ENCODE measurements at places on chromosomes 4 and X.

DNA sequence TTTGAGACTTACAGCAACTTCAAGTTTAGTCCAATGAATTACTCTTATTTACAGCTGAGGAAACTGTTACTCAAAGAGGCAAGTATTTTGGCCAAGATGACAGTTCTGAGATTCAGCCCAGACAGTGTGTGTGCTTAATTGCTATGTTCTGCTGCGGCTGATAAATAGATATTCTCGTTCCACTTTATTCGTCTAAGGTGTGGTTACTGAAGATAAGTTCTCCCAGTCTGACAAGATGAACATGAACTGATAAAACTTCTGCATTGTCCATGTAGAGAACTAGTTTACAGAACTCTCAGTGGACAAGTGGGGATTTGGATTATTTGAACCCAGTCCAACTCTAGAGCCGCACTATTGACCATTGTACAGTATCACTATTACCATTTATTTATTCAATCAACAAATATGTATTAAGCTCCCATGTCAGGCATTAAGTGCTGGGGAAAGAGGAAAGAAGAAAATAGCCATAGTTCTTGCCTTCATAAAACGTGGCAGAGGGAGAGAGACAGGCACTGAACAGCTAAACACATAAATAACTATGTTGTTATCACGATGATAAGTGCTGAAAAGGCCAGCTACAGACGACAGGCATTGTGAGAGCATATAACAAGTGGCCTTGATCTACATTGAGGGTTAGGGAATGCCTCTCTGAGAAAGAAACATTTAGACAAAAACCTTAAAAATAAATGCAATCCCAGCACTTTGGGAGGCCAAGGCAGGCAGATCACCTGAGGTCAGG lies 4.0 kb upstream of the DHX15 start:
- DNase-seq: no peak

DNA sequence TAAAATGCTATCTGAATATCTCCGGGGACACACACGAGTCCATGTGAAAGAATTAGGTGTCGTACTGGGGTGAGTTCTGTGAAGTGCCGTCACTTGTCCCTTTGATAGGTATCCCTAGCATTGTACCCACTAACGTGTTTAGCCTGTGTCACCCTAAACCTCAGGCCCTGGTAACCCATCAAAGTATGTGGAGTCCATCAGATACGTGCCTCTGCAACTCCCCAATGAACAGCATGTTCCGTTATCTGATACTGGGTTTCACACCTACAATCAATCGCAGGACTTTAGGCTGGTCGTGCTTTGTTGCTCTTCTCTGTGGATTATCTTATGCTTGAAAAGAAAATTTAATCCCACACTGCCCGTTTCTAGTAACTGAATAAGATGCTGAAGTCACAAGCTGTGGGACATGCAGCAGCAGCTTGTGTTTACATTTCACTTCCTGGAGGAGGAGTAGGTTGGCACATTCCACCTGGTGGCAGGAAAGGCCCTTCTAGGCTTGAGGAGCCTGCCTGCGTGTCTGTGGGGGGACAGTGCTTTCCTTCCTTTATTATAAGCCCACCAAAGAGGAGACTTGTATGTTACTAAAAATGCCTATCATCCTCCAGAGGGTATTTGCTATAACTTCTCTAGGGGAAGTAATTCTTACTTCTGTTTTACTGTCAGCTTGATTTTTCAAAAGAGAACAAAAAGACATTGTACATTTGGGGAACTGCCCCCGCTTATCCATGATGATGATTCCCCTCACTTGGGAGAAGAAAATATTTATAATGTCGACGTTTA lies 127.2 kb downstream of the FNIP2 start:
- no peak for DNase-seq

DNA sequence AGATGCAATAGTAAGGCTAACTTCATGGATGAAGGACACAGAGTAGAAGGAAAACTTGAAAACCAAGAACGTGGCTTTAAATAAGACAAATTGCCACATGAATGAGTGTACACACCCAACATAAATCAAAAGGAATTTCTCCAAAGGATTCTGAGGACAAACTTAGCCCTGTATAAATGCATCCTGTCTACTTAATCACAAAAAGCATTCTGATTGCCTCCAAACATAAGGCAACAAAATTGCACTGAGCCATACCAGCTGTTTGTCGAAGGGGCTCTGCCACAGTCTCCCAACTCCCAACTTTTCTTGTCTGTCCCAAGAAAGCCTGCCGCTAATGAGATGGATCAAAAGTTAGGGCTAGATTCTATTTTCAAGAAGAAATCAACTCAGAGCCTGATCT lies 194.3 kb downstream of the SOWAHB start:
- DNase-seq: no peak

DNA sequence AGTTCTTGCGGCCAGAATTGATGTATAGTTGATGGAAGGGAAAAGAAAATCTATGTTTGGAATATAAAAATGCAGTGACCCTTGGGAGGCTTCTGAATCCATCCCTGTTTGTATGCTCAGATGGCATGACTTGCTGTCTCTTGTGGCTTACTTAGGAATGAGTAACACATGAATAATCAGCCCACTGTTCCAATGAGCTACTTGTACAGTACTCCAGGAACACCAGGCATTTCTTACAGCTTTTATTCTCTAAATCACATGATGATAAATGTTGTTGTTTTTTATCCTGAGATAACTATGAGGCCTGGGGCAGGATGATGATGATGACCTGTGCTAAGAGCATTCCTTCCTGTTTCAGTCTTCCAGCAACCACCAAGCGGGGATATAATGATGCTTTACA lies 18.9 kb downstream of the TMPRSS11E start:
- DNase-seq: peak; percentile 72

DNA sequence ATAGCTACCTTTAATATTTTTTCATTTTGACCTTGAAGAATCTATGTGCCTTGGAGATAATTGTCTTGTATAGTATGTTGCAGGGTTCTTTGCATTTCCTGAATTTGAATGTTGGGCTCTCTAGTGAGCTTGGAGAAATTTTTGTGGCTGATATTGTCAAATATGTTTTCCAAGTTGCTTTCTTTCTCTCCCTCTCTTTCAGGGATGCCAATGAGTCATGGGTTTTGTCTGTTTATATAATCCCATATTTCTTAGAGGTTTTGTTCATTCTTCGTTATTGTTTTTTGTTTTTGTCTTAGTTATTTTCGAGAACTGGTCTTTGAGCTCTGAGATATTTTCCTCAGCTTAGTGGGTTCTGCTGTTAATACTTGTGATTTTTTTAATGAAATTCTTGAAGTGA lies 20.7 kb downstream of the RAB40AL start:
- no peak for DNase-seq

- no peak for DNase-seq
Measured at GRCh38 chrX:118116713-118117550, at the start of gene KLHL13. TSS of gene KLHL13 (minus strand) at chrX:118116810. CDS start at chrX:118028473, 88,337 bp downstream.

GRCh38 chr4:61933527-61933926 lies 733.4 kb downstream of the ADGRL3 start:
- DNase-seq: no peak

- no peak for DNase-seq
Measured at GRCh38 chr4:21139327-21139726, 439.1 kb downstream of the PACRGL start.

- no peak for DNase-seq
Measured at GRCh38 chrX:43969504-43970501, 3.4 kb downstream of the NDP start.

- DNase-seq: no peak
Measured at GRCh38 chr4:42150653-42151567, 1.5 kb downstream of the BEND4 start.
